ENCODE measurements at places on chromosomes 5 and 9.

DNA sequence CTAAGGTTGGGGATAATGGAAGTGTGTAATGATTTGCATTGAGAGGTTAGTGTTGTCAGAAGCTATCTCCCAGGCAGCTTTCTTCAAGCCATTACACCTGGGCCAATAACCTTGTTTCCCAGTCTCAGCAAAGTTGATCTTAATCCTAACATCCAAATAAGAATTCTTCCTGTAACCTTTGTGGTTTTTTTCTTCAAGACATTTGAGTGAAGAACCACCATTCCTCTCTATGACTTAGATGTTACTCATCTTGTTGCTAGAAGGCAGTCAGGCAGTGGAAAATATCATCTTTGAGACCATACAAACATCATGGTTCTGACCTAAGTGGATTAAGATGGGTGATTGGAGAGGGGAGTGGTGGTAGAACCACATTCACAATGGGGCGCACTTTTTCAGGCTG lies 103.5 kb downstream of the NDUFAF2 start:
- DNase-seq = no peak

DNA sequence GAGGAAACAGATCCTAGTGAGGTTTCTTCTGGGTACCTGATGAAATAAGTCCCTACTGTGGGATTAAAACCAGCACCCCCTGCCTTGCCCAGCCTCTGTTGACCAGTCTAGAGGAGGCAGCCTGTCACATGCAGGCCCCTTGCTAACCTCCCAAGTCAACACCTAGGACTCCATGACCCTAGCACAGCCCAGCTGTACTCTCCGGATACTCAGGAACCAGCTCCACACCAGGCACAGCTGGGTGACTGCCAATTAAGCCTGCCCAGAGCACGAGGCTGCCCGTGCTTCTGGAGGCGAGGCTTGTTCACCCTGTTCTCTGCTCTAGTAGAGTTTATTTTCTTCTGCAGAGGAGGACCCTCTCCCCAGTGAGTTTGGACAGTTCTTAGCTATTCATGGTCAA lies 92.5 kb downstream of the SNX24 start:
- no peak for DNase-seq

DNA sequence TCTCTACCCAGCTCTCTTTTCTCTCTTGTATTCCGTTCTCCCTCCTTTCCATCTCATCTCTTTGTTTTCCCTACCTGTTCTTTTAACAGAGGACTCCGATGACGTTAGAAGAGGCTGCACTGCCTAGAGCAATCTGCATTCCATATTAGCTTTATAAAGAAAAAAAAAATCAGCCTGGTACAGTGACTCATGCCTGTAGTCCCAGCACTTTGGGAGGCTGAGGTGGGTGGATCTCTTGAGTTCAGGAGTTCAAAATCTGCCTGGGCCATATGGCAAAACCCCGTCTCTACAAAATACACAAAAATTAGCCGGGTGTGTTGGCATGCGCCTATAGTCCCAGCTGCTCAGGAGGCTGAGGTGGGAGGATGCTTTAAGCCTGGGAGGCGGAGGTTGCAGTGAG lies 49.0 kb downstream of the DAPK1 start:
- no peak for DNase-seq

DNA sequence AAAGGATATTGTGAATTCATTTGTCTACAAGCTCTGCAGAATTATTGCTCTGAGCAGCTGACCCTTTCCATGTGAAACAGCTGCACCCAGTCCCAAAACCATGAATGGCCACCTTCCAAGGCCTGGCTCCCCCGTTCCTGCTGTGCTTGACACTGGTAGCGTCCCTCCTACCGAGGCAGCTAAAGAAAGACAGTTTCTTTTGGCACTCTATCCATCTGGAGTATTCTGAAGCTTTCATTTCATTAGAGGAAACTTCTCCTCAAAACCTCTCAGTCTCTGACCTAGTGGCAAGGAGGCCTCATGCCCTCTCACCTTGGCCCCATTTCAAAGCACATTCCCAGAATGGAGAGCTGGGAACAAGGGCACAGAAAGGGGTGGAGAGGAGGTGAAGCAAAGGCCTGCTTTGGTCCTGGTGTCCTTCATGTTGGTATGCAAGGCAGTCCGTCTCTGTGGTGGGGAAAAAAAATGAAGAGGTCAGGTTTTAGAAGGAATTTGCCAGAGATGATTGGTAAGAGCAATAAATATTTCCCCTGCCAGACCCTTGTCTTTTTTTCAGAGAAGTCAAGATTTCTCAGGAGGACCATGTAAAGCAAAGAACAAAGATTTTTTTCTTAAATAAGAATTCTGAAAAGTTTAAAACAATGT lies 232.0 kb downstream of the RFK start:
- no peak for DNase-seq

DNA sequence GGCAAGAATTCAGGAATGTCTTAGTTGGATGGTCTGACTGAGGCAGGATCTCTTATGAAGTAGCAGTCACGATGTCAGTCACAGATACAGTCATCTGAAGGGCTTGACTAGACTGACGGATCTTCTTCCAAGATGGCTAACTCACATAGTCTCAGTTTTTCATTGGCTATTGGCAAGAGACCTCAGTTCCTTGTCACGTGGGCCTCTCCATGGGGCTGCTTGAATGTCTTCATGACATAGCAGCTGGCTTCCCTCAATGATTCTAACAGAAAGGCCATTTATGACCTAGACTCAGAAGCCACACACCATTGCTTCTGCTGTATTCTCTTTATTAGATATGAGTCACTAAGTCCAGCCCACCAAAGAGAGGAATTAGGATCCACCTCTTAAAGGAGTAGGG lies 4.7 kb downstream of the APC start:
- DNase-seq = no peak

- no peak for DNase-seq
Measured at GRCh38 chr9:109813303-109813702, 33.3 kb downstream of the PALM2AKAP2 start.

Measured in activated naive CD8-positive, alpha-beta T cell treated with anti-CD3 and anti-CD28 coated beads, Interleukin-2, amount 50 U/mL, for 16 hours (primary cell).